ENCODE measurements at places on chromosomes 3 and 15.
A peak's percentile ranks its signal among the peaks of the same experiment; 100 is the strongest.

- DNase-seq: no peak
Measured at GRCh38 chr15:40999190-40999589, 45.9 kb downstream of the CHAC1 start.

DNA sequence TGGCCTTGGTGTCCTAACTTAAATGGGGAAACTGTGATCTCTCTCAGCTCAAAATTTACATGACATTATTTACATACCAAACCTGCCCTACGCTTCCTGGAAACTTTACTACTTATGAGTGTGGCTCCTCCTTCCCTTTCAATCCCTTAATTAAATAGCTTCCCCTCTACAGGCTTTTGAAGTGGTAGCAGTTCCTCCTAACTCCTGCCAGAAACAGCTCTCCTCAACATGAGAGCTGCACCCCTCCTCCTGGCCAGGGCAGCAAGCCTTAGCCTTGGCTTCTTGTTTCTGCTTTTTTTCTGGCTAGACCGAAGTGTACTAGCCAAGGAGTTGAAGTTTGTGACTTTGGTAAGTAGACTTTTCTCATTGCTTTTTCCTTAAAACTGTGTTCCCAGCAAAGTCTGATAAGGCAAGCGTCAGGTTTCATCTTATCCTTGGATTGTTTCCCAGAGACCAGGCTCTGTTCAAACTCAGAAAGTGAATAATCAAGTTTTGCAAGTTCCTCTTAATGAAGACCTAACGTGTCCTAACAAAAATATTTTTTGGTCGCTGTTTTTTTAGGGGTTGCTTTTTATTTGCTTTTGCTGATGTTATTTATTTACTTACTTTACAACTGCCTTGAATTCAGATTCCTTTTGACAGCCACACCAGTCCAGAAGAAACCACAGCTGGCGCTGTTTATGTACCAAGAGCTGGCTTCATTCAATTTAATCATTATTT lies at the start of gene ACP3:
Gene ACP3 (plus strand): TSS at position 179 of the 720 bp plus-strand sequence. CDS start 50 bp downstream, at position 229.
- no peak for DNase-seq

- no peak for DNase-seq
Measured at GRCh38 chr15:73988445-73988969, 3.6 kb downstream of the STOML1 start.

- no peak for DNase-seq
Measured at GRCh38 chr15:40118473-40118872, 9.8 kb upstream of the BMF start.

GRCh38 chr3:125194061-125194848 lies 18.3 kb downstream of the SLC12A8 start:
- no peak for DNase-seq

DNA sequence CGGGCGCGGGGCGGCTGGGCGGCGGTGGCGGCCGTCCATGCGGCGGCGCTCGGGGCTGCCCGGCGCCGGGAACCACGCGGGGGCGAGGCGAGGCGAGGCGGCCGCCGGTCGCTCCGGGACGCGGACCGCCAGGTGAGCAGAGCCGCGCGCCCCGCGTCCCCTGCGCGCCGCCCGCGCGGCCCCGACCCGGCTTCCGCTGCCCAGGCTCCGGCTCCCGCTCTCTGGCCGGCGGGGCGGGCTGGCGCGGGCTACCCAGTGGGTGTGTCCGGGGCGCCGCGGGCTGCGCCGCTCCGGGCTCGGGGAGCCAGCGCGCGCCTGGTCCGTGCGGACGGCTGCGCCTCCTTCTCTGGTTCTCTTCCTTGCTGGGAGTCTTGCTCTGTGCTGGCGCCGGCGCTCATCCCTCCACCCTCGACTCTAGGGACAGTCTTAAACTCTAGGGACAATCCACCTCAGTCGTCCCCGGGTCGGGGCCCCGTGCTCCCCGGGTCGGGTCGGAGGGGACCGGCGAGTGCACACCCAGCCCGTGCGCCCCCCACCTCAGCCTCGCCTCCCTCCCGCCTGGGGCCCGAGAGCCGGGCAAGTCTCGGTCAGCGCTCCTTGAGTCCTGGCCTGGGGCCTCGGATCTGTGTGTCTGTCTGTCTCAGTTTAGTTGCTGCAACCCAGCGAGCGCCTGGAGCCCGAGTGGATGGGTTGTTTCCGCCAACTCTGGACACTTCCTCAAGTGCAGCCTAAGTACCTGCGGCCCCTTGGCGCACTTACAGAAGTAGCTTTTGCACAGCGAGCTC lies 488 bp downstream of the THSD4 start:
- DNase-seq: peak; percentile 40

DNA sequence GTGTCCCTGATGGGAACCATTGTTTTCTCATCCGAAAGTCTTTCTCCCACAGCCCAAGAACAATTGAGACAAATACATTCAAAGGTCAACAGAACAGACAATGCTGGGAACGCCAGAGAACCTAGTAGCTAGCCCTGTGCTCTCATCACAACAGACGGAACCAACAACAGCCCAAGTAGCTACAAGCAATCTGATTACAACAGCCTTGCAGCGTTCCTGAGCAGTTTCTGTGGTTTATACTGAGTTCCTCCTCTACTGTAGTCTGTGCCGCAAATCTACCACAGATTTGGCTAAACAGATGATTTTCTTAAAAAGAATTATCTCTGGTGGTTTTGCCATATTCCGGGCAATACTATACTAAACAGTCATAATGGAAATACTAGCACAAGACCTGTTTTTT lies 435.6 kb downstream of the MECOM start:
- DNase-seq: peak; percentile 16

GRCh38 chr3:192253138-192253887 lies 474.0 kb downstream of the FGF12 start:
- no peak for DNase-seq

DNA sequence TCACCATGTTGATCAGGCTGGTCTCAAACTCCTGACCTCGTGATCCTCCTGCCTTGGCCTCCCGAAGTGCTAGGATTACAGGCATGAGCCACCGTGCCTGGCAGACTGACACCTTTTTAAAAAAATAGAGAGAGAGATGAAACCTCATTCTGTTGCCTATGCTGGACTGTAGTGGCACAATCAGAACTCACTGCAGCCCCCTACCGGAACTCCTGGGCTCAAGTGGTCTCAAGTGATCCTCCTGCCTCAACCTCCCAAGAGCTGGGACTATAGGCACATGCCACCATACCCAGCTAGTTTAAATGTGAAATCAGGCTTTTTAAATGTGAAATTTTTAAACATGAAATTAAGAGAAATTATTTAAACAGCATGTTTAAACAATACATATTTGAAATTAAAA lies 265.2 kb upstream of the UBE2E1 start:
- DNase-seq: no peak

DNA sequence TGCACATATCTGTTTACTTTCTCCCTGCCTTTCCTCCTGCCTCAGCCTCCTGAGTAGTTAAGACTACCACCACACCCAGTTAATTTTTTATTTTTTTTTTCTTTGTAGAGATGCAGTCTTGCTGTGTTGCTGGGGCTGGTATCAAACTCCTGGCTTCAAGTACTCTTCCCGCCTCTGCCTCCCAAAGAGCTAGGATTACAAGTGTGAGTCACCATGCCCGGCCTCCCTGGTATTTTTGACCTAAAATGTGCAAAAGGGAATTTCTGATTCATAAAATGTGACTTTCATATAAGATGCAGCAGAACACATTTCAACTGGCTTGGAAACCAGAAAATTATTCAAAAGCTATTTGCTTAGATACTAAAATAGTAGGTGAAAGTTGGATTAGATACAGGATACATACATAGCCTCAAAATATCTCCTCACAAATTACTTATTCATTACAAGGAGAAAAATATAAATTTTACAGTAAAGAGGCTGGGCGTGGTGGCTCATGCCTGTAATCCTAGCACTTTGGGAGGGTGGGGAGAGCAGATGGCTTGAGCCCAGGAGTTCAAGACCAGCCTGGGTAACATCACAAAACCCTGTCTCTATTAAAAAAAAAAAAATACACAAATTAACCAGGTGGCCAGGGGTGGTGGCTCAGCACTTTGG lies 32.0 kb downstream of the MAP4 start:
- DNase-seq: no peak

DNA sequence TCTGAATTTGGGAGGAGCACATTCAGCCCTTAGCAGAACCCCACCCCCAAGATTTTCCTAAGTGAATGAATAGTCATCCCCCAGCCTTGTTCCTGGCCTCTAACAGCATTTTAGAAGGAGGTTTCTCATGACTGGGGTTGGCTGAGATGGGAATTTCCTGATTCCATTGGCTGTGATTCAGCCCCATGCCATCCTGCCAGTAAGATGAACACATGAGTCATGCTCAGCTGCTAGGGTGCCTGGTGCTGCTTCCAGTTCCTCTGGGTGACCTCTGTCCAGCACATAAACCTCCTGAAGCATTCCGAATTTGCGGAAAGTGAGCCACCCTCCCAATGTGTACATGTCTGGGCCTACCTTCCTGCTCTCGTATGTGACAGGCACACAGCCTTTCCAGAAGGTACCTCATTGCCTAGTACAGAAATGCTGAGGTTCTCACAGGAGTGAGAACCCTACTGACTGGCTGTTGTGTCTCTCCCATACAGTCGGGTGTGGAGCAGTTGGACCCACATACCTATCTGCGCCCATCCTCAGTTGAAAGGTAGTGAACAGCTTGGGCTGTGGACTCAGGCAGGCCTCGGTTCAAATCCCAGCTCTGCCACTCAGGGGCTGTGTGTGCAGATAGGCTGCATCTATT lies 91.7 kb downstream of the APBA2 start:
- DNase-seq: no peak

- no peak for DNase-seq
Measured at GRCh38 chr3:27208961-27209616, 160.1 kb downstream of the NEK10 start.

GRCh38 chr3:46298871-46299607 lies 54.9 kb upstream of the CCR2 start:
- DNase-seq: no peak

DNA sequence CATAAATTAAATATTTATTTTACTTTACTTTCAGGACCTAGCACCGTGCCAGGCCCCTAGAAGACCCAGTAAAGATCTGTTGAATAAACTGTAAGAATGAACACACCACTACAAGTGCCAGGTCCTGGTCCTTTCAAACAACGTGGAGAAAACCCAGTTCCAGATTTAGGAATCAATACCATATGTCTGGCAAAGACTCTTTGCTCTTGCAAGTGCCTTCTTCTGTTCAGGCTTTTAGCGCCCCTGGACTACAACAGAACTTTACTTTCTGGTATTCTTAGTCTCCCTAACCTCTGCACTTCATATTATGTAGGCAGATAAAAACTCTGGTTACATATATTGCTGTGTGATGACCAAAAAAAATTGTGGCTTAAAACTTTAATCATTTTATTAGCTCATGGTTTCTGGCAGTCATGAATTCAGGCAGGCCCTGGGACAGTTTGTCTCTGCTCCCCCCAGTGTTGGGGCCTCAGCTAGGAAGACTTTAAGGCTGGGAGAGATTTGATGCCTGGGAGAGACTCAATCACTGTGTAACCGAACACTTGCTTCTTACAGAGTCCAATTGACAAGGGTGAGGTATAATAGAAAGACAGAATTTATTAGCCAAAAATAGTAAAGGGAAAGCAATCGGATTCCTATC lies 2.9 kb upstream of the PSMA4 start:
- DNase-seq: no peak

DNA sequence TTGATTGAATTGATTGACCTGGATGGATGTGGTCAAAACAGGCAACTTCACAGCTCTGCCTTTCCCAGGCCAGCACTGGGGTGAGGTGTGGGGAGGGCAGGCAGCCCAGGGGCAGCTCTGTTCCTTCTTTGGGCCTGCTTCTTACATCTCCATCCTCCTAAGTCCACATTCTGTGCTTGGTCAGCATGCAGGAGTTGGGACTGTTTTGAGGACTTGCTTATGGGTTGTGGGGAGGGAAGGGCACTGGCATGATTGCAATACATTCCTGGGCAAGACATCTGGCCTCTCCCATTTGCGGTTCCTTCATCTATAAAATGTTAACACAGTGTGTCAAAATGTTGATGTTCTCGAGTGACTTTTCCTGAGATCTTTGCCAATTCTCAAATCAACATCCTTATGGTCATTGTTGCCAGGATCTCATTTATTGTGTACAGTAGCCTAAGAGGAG lies 84.1 kb downstream of the ST6GAL1 start:
- DNase-seq: no peak

DNA sequence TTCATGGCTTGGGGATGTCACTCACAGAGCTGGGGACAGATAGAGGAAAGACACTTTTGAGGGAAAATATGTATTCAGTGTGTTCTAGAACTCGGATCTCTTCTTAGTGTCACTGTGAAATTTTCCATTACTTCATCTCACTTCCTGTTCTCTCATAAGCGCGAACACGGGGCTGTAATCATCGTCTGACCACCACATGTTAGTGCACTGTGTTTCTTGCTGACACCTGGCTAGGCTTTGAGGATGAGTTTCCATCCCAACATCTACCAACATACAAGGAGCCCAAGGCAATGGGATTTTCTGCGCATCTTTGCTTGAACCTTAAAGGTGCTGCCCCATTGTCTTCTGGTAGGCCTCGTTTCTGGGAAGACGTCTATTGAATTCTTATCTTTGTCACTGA lies 84.0 kb downstream of the LIPC start:
- DNase-seq: peak; percentile 36

- no peak for DNase-seq
Measured at GRCh38 chr3:32495609-32496008, 7.0 kb downstream of the CMTM6 start.

DNA sequence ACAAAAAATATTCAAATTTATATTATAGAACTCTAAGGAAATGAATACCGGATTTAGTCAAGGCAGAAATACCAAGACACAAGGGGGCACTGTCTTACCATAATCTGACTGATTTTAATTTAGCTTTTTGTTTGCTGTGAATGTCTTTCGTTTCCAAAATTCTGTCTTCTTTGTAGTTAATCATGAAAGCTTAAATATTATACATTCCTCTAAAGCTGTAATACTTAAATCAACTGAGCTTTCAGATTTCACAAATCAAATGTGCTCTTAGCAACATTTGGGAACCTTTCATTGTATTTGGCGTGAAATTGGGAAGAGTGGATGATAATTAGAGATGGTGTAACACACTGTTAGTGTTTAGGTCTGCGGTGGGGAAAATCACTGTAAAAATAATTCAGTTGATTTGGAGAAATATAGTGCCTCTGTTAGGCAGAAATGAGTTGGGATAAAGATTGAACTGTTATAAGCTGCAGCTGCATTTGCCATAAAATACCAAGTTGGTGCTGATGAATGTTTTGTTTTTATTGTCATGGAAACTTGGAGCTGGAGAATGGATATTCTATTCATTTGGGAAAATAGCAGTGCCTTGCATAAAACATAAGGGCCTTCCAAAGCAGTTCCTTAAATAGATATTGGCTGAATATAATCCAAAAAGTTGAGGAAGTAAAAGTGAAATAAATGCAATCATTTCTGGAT lies 228.2 kb downstream of the TCF12 start:
- DNase-seq: peak; percentile 9

All from GM06990 (cell line).